ENCODE measurements at places on chromosomes 1 and 21. TPM values are rescaled to one million over a fixed set of nuclear protein-coding genes. Genes with fewer than 3 reads are reported as not detected.

The GNG12 gene
- 17.9 TPM for total RNA-seq

The TCHHL1 gene
- 6.5 TPM for total RNA-seq

GRCh38 chr1:44290250-44291094 is 64.6 kb downstream of the ERI3 start:
- no peak for DNase-seq

DNA sequence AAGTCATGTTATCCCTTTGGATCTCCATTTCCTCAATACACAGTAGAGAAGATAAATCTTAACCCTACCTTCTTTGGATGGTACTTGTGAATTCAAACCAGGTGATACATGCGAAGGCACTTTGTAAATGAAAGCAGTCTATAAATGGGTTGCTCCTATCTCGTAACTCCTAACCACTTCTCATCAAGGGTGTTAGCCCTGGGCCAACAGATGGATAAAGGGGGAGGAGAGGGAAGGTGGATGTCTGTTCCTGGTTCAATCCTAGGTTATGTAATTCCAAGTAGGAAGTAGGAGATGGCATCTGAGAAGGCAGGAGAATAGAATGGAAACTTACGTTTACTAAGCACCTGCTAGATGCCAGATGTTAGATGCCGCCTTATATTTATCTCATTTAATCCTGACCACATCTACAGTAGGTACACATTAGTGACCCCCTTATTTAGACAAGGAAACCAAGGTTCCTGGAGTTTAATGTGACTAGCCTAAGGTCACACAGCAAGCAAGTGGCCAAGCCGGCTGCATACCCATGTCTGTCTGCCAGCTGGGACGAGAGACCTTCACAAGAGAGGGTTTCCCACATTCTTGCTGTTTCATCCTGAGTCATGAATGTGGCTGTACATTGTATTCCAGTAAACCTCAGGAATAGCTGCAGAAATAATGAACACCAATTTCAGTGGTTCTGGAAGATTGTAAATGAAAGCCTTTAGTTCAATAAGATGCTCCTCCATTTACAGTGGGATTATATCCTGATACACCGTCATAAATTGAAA is 47.7 kb downstream of the ELAVL4 start:
- no peak for DNase-seq

- DNase-seq, result no peak
These were observed 1206.7 kb upstream of the ADGRL2 start for GRCh38 chr1:80594013-80594412.

DNA sequence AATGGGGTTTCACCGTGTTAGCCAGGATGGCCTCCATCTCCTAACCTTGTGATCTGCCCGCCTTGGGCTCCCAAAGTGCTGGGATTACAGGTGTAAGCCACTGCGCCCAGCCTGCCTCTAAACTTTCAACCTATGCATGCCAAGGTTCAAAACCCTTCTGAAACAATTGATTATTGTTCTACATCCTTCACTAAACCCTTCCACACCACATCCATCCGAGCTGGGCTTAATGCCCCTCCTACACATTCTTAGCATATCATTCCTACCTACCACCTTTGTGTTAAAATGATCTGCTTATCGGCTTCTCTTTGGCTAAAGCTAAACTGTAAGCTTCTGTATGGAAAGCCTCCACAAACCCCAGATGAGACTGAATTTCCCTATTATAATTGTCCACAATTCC is 40.8 kb upstream of the DOCK7 start:
- DNase-seq, result no peak
